ENCODE measurements at places on chromosomes 7 and 10. TPM values are rescaled to one million over a fixed set of nuclear protein-coding genes. Genes with fewer than 3 reads are reported as not detected.

GRCh38 chr10:121838931-121839330, 88.9 kb downstream of the ATE1 start:
- no peak overlapping the region for H3K27ac ChIP-seq
- H3K4me3 ChIP-seq = no peak overlapping the region
- peaks cover 16% of the 10 kb centered on the region for H3K4me1 ChIP-seq

DNA sequence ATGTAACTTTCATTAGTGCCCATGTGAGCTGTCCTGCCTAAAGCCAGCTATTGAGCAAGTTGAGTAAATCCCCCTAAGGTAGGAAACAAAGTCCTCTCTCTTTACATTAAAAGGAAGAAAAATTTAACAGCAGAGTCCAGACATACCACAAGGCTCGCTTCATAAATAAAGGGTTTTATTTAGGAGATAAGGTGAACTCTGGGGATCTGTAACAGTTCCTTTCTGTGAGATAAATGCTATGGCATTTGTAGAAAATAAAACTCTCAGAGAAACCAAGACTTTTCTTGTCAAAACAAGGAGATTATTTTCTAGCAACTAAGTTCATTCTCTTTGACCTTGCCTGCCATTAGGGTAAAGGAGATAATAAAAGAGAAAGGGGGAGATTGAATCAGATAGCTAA, 32.3 kb upstream of the LYZL1 start:
- H3K4me3 ChIP-seq = no peak overlapping the region
- DNase-seq = no peak
- H3K27me3 ChIP-seq = peaks cover 6% of the 10 kb centered on the region
- H3K27ac ChIP-seq = no peak overlapping the region

GRCh38 chr7:147541261-147541660, 1049.3 kb upstream of the C7orf33 start:
- DNase-seq = no peak
- H3K4me3 ChIP-seq = no peak overlapping the region
- H3K27me3 ChIP-seq = no peaks in the 10 kb centered on the region
- H3K4me1 ChIP-seq = peaks cover 7% of the 10 kb centered on the region
- peaks cover 3% of the 10 kb centered on the region for H3K36me3 ChIP-seq

GRCh38 chr7:70188901-70189650, 590.8 kb downstream of the AUTS2 start:
- H3K36me3 ChIP-seq = peaks cover 11% of the 10 kb centered on the region
- no peak overlapping the region for H3K4me3 ChIP-seq
- H3K27ac ChIP-seq = no peak overlapping the region
- no peaks in the 10 kb centered on the region for H3K27me3 ChIP-seq

- H3K27me3 ChIP-seq = no peaks in the 10 kb centered on the region
- H3K4me3 ChIP-seq = no peak overlapping the region
- no peaks in the 10 kb centered on the region for H3K4me1 ChIP-seq
- peaks cover 6% of the 10 kb centered on the region for H3K36me3 ChIP-seq
- no peak overlapping the region for H3K27ac ChIP-seq
- DNase-seq = no peak
Observed at GRCh38 chr7:44385434-44386138, 60.2 kb upstream of the CAMK2B start.

DNA sequence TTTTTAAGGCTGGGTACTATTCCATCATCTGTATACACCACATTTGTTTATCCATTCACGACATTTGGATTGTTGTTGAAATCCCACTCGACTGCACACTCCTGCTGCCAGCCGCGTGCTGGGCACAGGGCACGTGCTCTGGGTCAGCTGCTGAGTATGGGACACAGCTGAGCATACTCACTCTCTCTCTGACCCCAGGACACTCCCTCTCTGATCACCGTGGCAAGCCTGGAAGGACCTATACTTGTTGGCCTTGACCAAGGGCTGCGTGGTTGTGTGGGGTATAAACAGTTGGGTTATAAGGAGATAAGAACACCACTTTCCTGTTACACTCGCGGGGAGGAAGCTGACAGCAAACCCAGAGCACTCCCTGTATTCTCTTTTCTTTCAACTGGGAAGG, 153.0 kb upstream of the RHEB start:
- DNase-seq = no peak
- H3K4me3 ChIP-seq = no peak overlapping the region
- H3K4me1 ChIP-seq = peaks cover 5% of the 10 kb centered on the region
- H3K27ac ChIP-seq = no peak overlapping the region
- no peaks in the 10 kb centered on the region for H3K36me3 ChIP-seq

DNA sequence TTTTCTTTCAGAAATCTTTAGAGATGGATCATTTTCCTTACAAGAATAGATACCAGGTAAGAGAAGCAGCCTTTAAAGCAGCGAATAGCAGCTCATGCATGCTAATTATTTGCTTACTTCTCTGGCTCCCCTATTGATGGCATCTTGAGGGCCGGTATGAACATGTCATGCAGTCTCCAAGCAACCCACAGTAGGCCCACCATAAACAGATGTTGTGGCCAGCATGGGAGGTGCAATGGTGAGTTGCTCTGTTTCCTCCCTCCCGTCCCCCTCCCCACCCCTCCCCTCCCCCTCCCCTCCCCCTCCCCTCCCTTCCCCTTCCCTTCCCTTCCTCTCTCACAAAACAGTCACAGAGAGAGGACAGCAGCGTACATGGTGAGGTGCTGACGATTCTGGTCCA, 9.7 kb upstream of the ZNF273 start:
- H3K27ac ChIP-seq = no peak overlapping the region
- H3K4me3 ChIP-seq = no peak overlapping the region
- H3K27me3 ChIP-seq = peaks cover 44% of the 10 kb centered on the region
- DNase-seq = no peak

- peaks cover 3% of the 10 kb centered on the region for H3K27me3 ChIP-seq
- no peak overlapping the region for H3K27ac ChIP-seq
- H3K36me3 ChIP-seq = no peaks in the 10 kb centered on the region
Observed at GRCh38 chr10:77139252-77140160, 498.1 kb downstream of the KCNMA1 start.

GRCh38 chr7:84565345-84566074, 370.9 kb upstream of the SEMA3A start:
- H3K4me1 ChIP-seq = no peaks in the 10 kb centered on the region
- H3K27ac ChIP-seq = no peak overlapping the region
- H3K4me3 ChIP-seq = no peak overlapping the region
- H3K27me3 ChIP-seq = no peaks in the 10 kb centered on the region
- H3K36me3 ChIP-seq = no peaks in the 10 kb centered on the region

DNA sequence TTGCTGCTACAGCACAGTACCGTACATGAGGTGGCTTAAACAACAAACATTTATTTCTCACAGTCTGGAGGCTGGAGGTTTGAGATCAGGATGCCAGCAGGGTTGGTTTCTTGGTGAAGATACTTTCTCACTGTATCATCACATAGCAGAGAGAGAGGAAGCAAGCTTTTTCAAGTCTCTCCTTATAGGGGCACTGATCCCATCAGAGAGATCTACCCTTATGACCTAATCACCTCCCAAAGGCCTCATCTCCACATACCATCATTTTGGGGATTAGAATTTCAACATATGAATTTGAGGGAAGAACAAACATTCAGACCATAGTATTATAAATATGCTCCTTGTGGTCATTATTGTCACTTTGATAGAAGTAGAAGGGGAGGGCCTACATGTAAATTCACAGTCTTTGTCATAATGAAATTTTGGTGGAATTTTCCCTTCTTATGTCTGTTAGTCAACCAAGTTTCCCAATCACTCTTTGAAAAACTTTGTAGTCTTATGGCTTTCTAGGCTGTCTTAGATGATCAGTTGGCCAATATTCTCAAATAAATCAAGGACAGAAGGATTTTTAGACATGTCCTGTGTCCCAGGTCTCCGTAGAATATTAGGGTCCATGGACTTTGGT, 606.2 kb downstream of the LRMDA start:
- H3K36me3 ChIP-seq = peaks cover 12% of the 10 kb centered on the region
- peaks cover 47% of the 10 kb centered on the region for H3K4me1 ChIP-seq
- DNase-seq = no peak
- no peak overlapping the region for H3K4me3 ChIP-seq
- peaks cover 42% of the 10 kb centered on the region for H3K27me3 ChIP-seq

- H3K36me3 ChIP-seq = no peaks in the 10 kb centered on the region
- H3K27me3 ChIP-seq = peaks cover 56% of the 10 kb centered on the region
- no peak for DNase-seq
Observed at GRCh38 chr10:76640806-76641205, 996.8 kb downstream of the KCNMA1 start.

DNA sequence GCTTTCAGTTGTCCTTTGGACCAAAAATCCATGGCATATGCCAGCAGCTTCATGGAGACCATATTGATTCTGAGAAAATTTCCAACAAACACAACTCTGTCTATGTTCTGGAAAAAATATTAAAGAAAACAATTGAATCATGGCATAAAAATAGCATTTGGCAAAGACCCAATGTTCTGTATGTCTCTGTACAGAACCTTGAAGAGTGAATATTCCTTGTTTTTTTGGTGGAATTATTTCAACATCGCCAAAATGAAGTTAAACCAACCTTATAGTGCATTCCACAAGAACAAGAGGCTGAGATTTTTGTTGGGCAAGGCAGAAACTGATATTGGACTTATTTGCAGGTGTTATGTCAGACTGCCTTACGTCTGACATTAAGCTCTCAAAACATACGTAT, 53.3 kb upstream of the SLC16A12 start:
- H3K27ac ChIP-seq = no peak overlapping the region
- peaks cover 49% of the 10 kb centered on the region for H3K36me3 ChIP-seq
- no peak overlapping the region for H3K4me3 ChIP-seq
- no peaks in the 10 kb centered on the region for H3K4me1 ChIP-seq
- no peaks in the 10 kb centered on the region for H3K27me3 ChIP-seq

GRCh38 chr7:87216701-87217508, 2.6 kb downstream of the TMEM243 start:
- no peak overlapping the region for H3K27ac ChIP-seq
- DNase-seq = no peak
- H3K27me3 ChIP-seq = no peaks in the 10 kb centered on the region
- no peak overlapping the region for H3K4me3 ChIP-seq
- peaks cover 25% of the 10 kb centered on the region for H3K4me1 ChIP-seq

- DNase-seq = no peak
- peaks cover 53% of the 10 kb centered on the region for H3K36me3 ChIP-seq
- H3K4me1 ChIP-seq = no peaks in the 10 kb centered on the region
Observed at GRCh38 chr10:86446987-86447386, 74.6 kb downstream of the WAPL start.

- no peak for DNase-seq
- no peaks in the 10 kb centered on the region for H3K27me3 ChIP-seq
- H3K36me3 ChIP-seq = no peaks in the 10 kb centered on the region
- peak overlapping the region; percentile 57 for H3K27ac ChIP-seq
Observed at GRCh38 chr7:27890205-27890849, 150.4 kb downstream of the TAX1BP1 start.

DNA sequence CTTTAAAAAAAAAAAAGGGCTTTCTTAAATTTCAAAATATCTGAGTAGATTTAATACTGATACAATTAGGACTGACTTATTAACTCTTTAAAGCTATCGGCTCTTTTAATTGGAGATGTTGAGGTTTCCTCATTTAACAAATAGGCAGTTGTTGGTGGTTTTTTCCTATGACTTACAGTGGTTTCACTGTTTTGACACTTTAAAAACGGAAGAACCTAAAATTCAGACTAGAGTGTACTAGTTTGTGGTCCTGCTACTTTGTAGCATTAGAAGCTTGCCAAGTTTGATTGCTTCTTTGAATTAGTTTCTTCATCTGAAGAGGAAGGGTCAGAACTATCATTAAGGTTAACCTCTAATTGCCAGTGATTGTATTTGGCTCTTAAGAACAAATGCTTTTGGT, 27.7 kb downstream of the CUL1 start:
- H3K27ac ChIP-seq = no peak overlapping the region
- H3K27me3 ChIP-seq = no peaks in the 10 kb centered on the region
- peaks cover 31% of the 10 kb centered on the region for H3K4me1 ChIP-seq
- H3K36me3 ChIP-seq = no peaks in the 10 kb centered on the region
- H3K4me3 ChIP-seq = no peak overlapping the region
- DNase-seq = no peak

DNA sequence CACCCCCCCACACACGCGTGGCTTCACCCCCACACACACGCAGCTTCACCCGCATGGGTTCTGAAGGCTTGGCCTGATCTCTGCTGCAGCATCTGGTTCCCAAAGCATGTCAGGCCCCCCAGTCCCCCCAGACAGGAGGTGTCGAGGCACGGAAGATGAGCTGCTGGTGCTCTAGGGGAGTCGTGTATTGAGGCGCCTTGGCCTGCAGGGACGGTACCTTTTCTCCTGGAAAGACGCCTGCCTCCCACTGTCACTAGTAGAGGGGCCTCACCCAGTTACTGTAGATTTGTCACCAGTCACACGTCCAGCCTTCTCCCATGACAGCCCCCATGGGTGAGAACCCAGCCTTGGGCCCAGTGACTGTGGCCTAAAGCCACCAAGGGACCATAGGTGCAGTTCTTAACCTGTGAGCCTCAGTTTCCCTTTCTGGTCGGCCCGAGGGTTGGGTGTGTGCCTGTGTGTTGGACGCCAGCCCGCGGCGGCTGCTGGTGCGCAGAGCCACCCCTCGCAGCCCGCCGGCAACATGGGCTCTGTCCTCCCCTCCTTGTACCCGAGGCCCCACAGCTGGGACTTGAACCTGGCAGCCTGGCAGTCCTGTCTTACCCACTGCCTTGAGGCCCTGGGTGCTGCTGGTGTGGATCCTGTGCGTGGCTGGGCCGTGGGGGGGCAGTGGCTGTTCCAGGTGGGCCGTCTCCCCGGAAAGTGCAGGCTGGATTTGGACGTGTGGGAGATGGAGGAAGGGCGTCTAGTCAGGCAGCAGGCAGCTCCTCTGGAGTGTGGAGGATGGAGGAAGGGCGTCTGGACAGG, 81.7 kb downstream of the NKX6-2 start:
- H3K4me3 ChIP-seq = no peak overlapping the region
- peaks cover 19% of the 10 kb centered on the region for H3K36me3 ChIP-seq
- H3K4me1 ChIP-seq = peaks cover 14% of the 10 kb centered on the region

- no peak overlapping the region for H3K4me3 ChIP-seq
- no peaks in the 10 kb centered on the region for H3K27me3 ChIP-seq
- no peak for DNase-seq
- peaks cover 28% of the 10 kb centered on the region for H3K36me3 ChIP-seq
- H3K27ac ChIP-seq = no peak overlapping the region
- no peaks in the 10 kb centered on the region for H3K4me1 ChIP-seq
Observed at GRCh38 chr7:21450941-21451340, 23.1 kb downstream of the SP4 start.

The PSMG3 gene
- 27.0 TPM for total RNA-seq

The ADAM12 gene
- 5.2 TPM for total RNA-seq

The NMT2 gene
- 23.1 TPM for total RNA-seq

The NFKB2 gene
- 29.7 TPM for total RNA-seq

The CYP26A1 gene
- total RNA-seq = 4.2 TPM

The ZFYVE27 gene
- 25.6 TPM for total RNA-seq

The TMEM140 gene
- total RNA-seq = 0.68 TPM

The CAV2 gene
- total RNA-seq = 36.0 TPM

The GLI3 gene
- 58.0 TPM for total RNA-seq

The EIF5AL1 gene
- not detected for total RNA-seq

The RBAK gene
- total RNA-seq = 15.5 TPM

The NOS3 gene
- total RNA-seq = 1.7 TPM

The PTN gene
- total RNA-seq = 16.2 TPM
